ENCODE measurements at places on chromosomes 11 and 22. TPM values are rescaled to one million over a fixed set of nuclear protein-coding genes. Genes with fewer than 3 reads are reported as not detected.

Gene CADM1
- total RNA-seq, result 36.0 TPM

Gene CD6
- total RNA-seq, result 0.86 TPM

Gene OR6A2
- total RNA-seq, result not detected

Gene KCNQ1OT1
- total RNA-seq, result 0.57 TPM

Gene C11orf91
- 1.4 TPM for total RNA-seq

Gene C22orf31
- not detected for total RNA-seq

Gene OR52A1
- not detected for total RNA-seq

Gene OOSP3
- not detected for total RNA-seq

Gene AQP11
- 0.54 TPM for total RNA-seq

Gene GLYATL1
- not detected for total RNA-seq

Gene SORL1
- total RNA-seq, result 8.0 TPM

Gene MRPL21
- total RNA-seq, result 58.0 TPM

Gene CCDC73
- total RNA-seq, result not detected

Gene SLC7A4
- not detected for total RNA-seq

Gene ABCG4
- 1.0 TPM for total RNA-seq

Gene SCN4B
- total RNA-seq, result 17.0 TPM

Gene DSCAML1
- total RNA-seq, result 1.2 TPM

Gene CEND1
- 0.65 TPM for total RNA-seq

Gene GLB1L3
- not detected for total RNA-seq

Gene KRTAP5-10
- not detected for total RNA-seq

Gene ELFN2
- total RNA-seq, result 0.03 TPM

Gene CARNS1
- total RNA-seq, result 22.2 TPM

Gene TRPM5
- total RNA-seq, result not detected

Gene OR10D3
- total RNA-seq, result not detected

Gene GRM5
- total RNA-seq, result 0.13 TPM

Gene CDC45
- not detected for total RNA-seq

Gene SCUBE1
- total RNA-seq, result 1.1 TPM

Gene CENPM
- 0.24 TPM for total RNA-seq

Gene OR8G1
- total RNA-seq, result not detected

Gene GUCY1A2
- 11.0 TPM for total RNA-seq

Gene APLNR
- total RNA-seq, result 16.6 TPM

Gene EMID1
- total RNA-seq, result 1.3 TPM

Gene SH3BP1
- 2.3 TPM for total RNA-seq

Gene UQCC3
- total RNA-seq, result 6.9 TPM
